ENCODE measurements at places on chromosomes 5 and 9.

DNA sequence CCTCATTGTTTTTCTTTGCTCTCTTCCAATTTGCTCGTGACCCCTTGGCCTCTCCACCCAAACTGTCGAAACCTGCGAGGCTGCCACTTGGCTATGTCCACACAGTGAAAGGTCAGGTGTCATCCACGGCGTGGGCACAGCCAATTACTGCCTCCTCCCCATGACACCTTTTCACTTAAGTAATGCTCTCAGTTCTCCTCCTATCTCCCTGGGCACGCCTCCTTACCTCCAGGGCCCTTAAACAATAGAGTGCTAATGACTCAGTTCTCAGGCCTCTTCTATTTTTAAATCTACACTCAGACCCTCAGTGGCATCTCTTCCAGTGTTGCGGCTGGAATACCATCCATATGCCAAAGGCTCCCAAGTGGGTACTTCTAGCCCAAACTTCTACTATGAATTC, 256.8 kb downstream of the ROR2 start:
- ATAC-seq, result no peak

DNA sequence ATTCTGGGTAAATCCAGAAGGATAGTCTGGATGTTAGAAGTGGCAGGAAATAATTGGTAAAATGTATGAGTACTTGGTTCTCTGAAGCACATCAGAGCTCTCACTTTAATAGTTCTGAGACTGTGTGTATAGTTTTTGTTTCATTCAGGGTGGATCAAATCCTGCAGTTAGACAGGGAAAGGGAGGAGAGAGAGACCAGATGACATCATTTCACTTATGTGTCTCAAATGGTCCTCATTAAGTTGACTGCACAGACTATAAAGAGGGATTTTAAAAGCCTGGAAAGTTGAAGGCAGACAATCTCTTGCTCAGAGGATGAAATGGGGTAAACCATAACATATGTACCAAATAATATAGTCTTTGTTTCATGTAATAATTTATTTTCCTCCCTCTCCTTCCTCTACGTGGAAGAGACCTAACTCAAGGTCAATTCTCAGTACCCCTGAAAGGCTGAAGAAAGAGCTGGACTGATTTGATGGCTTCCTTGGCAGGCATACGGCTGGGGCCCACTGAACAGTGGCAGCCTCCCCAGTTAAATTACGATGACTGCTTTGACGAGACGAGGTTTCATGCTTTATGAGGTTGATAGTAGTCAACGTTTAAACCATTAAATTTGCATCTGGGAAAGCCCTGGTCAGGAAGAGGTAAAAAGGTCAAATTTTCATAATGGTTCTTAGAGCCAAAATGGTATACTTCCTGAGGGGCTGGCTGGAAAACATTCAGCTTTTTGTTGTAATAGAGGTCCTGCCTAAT, 395.1 kb upstream of the RPS23 start:
- ATAC-seq, result no peak

GRCh38 chr9:128099932-128100491, 27.5 kb downstream of the PTGES2 start:
- no peak for ATAC-seq

GRCh38 chr5:139635606-139636206, 12.4 kb upstream of the CXXC5 start:
- ATAC-seq, result peak; percentile 10

- ATAC-seq, result no peak
Measured at GRCh38 chr9:8719833-8720486, 920.4 kb upstream of the DMAC1 start.

Data from stimulated activated memory B cell treated with anti-CD40 and anti-IgM and Interleukin-4, amounts not matched to agents 10 μg/mL and 1 μg/mL and 100 μg/mL, for 72 hours (primary cell).